ENCODE measurements at places on chromosomes 6 and 20.

DNA sequence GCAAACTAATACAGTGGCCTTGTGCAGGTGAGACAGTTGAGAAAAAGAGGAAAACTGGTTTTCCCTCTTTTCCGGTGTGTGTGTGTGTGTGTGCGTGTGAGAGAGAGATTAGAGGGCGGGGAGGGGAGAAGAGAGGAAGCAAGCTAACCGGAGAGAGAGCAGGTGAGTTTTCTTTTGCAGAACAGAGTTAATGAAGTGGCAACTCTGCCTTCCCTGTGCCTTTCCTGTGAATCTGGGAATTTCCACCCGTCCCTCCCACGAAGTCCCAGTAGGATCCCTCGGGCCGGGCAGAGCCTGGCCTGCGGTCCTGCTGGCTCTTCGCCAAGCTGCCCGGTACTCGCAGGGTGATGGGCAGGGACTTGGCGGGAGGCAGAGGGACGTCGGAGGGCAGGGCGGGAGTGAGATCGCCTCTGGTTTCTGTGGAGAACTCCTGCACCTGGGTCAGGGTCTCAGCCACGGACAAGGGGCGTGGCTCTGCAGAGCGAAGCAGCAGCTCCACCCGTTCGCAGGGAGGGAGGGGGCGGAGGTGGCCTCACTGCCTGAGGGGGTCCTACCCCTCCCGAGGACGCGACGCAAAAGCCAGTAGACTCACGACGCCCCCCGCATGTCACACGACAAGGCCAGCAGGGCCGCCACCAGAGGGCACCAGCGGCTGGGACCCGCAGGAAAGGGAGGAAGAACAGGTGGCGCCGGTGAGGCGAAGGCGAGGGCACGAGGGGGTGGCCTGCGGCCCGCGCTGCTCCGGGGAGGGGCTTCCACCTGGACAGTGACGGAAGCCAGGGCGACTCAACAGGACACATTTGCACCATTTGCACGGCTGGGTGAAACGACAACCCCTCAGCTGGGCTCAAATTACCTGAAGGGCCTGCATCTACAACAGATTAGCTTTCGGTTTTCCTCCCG lies 51.2 kb upstream of the RNF182 start:
- peak; percentile 93 for DNase-seq

DNA sequence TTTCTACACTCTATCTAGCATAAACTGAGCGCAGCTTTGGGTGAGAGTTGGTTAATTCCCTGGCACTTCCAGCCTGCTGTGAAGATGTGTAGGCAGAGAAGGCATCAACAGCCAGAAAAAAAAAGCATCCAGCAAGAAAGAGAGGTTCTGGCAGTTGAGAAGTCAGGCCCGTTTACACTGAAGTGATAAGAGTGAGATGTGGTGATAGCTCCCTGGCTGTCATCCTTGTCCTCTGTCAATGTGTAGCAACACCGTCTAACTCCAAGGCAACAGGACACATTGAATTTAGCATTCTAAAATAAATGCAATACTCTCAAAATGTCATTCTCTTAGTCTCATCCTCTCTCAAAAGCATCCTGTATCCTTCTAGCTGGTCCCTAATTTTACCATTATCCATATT lies 193.6 kb upstream of the BTBD3 start:
- no peak for DNase-seq

DNA sequence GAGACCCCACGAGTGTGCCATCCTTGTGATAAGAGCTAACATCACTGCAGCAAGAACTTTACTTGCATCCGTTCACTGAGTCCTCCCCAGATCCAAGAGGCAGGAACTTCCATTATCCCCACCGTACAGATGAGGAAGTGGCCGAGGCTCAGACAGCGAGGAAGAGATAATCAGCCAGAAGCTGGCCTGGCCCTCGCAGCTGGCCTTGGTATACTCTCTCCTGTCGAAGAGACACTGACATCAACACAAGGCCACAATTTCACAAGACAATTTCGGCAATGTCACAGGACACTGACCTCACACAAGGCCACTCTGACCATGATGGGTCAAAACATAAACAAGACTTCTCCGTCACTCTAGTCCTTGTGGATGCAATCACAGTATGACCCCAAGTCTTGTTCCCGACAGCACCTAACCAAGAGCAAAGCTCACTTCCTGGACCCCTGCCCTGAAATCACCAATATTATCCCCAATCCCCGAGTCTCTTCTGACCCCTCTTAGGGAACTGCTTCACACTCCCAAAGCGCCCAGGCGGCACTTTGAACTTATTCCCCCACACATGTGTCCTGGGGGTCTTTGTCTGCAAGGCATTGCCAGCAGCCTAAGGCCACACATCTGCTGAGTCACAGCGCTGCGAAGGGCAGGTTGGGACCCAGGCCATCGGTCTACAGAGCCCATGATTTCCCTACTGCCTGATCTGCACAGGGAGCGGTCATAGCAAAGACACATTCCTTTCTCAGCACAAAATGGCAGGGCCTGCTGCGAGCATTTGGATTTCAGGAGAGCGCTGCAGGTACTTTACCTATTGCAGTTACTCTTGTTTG lies 14.8 kb upstream of the VAPB start:
- no peak for DNase-seq

DNA sequence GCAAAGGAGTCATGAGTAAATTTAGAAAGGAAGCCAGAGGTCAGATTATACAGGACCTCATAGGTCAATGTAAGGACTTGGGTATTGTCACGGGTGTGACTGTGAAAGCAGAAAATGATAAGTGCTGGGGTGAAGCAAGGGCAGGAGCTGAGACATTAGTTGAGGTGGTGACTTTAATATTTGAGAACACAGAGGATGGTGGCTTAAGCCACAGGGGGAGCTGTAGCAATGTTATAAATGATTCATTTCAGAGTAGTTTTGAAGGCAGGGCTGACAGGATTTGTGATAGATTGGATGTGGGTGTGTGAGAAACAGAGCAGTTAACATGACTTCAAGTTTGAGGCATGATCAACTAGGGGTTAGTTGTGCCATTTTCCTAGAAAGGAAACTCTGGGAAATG lies 659.9 kb downstream of the EPM2A start:
- no peak for DNase-seq

DNA sequence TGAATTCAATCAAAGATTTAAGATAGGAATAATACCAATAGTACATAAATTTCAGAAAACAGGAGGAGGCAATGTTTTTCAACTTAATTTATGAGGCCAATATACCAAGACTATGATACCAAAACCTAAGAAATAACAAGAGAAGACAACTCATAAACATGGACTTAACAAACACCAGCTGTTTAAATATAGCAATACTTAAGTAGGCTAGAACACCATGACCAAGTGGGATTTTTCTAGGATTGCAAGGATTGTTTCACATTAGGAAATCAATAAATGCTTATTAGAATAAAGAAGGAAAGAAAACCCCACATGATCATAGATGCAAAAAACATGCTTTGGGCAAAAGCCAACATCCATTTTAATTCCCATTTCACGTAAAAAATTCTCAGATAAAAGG lies 355.1 kb downstream of the EPM2A start:
- no peak for DNase-seq

DNA sequence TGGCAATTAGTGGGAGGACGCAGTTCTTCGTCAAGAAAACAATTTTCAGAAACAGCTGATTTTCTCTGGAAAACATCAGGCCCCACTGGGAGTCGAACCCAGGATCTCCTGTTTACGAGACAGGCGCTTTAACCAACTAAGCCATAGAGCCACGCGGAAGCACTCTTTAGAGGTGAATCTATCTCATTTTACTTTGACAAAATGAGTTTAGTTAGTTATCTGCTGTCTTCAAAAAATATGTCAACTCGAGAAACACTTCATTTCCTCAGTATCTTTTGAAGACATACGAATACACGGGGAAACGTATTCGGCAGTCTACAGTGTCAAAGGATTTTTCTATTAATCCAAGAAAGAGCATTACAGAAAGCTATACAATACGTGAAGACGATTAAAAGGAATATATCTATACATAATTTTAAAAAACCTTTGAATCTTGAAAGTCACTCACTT lies 26.7 kb downstream of the GPX6 start:
- DNase-seq: no peak

GRCh38 chr6:34774967-34775366 lies 16.9 kb upstream of the BLTP3A start:
- DNase-seq: no peak

DNA sequence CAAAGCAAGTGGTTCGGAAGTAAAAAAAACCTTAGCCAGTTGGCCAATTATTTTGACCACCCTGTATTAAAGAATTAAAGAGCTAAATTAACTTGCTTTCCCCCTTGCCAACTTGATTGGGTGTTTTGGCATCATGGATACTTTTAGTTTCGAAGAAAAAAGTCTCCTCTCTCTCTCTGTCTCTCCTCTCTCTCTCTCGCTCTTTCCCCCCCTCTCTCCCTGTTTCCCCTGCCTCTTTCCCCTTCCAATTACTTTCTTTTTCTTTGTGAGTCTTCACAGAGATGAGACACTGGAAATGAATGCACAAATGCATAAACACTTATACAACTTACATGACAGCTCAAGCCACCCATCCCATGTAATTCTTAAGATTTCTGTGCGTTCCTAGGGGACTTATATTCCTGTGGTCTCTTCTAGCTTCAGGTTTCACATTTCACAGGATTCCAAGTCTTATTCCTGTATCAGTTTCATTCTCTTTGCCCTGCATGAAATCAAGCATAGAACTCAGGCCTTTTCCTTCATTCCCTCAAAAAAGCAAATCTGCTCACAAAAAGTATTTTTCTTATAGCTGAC lies 32.9 kb upstream of the EYA4 start:
- no peak for DNase-seq

DNA sequence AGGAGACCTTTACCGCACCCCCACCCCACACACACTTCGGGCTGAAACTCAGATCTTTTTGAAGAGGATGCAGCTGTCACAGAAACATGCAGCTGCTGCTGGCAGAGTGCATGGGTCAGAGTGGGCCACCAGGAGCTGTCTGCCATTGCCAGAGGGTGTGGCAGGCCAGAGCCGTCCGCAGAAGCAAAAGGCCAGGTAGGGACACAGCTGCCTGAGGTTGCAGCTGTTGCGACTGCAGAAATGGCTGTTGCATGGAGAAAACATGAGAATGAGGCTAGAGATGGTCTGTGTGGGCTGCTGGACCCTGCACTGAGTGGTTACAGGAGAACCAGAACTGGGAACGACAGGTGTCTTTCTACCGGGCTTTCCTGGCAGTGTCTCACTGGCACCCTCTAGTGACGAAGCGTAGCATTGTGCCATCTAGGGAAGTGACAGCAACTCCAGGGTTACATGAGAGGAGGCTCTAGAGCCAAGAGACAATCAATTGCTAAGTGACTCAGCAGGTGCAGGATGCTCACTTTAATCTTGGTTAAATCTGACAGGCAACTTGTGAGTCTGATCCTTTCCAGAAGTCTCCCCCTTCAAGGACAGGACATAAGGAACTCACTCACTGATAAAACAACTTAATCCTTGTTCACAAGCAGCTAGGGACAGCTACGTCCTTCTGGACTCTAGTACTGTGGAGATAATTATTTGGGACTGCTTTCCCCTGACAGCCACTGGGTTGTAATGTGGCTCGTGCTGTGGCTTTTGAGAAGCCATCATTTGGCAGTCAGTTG lies 29.1 kb upstream of the SERPINB9 start:
- peak; percentile 87 for DNase-seq

DNA sequence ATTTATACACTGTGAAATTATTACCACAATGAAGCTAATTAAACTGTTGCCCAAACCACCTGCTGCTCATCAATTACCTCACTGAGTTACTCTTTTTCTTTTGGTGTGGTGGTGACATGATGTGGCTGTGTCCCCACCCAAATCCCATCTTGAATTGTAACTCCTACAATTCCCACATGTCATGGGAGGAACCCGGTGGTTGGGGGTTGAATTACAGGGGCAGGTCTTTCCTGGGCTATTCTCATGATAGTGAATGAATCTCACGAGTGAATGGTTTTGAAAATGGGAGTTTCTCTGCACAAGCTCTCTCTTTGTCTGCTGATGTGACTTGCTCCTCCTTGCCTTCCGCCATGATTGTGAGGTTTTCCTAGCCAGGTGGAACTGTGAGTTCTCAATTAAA lies 145.0 kb downstream of the LRRC1 start:
- no peak for DNase-seq

DNA sequence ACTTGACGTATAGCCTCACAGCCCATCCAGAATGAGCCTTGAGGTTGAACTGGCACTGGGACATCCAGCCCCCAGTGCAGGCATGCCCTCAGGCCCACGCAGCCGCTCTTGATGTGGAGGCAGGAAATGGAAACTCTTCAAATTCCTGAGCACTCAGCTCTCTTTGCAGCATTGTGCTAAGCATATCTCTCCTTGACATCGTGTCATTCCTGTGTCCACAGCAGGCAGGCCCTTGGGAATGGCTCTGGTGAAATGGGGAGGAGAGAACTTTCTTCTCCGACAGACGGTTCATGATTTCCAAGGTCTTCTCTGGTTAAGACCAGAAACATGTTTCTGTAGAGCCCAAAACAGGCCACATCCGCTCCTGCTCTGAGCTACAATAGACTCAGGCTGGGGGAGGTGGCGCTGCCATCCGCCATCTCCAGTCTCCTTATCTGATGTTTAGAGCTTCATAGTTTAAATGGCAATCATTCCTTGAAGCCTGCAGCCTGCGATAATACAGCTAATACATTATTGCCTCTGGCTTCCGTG lies 248.8 kb downstream of the CDH4 start:
- no peak for DNase-seq

DNA sequence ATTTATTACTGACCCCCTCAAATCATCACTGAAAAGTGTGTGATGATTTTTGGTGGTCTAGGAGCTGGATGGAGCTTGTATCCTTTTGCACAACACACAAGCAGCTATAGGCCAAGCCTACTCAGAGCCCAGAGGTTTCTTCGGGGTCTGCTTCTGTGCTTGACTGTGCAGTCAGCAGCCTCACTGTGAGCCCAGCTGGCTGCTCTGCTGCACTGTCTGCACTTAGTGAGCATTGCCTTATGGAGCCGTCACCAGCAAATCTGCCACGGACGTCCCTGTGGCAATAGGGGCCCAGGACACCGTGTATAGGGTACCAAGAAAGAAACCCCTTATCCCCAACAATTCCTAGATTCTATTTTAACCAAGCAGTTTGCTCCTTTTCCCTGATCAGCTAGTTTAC lies 38.6 kb upstream of the GMPR start:
- no peak for DNase-seq

DNA sequence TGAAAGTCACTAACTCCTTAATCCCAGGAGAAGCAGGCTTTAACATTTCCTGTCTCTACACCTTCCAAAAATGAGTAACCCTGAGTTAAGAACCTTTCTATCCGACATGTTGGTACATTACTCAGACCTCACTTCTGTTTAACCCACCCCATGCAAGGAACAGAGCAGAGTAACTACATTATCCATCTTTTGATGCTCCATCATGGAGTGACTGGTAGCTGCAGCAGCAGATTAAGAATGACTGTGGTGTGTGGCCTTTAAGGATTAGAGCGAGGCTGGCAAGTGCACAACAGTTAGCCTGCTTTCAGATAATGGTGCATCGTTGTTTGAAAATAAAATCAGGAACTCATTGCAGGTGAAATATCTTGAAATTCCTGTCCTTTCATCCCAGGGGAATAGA lies 2.0 kb downstream of the TRAF3IP2 start:
- DNase-seq: no peak

GRCh38 chr6:123966618-123967017 lies 163.0 kb downstream of the NKAIN2 start:
- DNase-seq: no peak

DNA sequence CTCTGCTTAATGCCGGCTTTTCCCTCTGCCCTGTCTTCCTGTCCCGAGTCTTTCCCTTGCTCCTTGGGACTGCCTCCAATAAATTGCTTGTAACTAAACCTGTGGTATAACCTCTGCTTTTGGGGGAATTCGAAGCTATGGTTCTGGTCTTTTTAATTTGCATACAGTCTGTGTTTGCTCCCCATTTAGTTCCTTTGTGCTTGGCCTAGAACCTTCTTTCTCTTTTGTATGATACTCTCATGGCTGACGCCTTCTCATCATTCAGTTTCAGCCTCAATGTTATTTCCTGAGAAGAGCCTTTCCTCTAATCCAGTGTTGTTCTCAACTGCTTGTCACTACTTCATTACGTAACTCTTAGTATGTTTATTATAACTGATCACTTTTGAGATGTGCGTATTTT lies 248.0 kb downstream of the PHF3 start:
- no peak for DNase-seq
